Activated B cell treated with CpG ODN at 0.5 μM for 24 hours (primary cell): ENCODE measurements at places on chromosomes 4 and X. TPM values are rescaled to one million over a fixed set of nuclear protein-coding genes. Genes with fewer than 3 reads are reported as not detected.

OTOP1 gene
- not detected in 2 replicates for total RNA-seq

GPC3 gene
- total RNA-seq, result not detected in 2 replicates

ADH1A gene
- total RNA-seq, result not detected in 2 replicates

MAOA gene
- 0.18 TPM in 1 of 2 replicates, not detected in the other for total RNA-seq

MAGEC1 gene
- total RNA-seq, result not detected in 2 replicates

TRIM61 gene
- 2.1 and 3.6 TPM in 2 replicates for total RNA-seq

FGF5 gene
- not detected in 2 replicates for total RNA-seq

GRID2 gene
- total RNA-seq, result not detected in 2 replicates

H2AZ1 gene
- 122 and 131 TPM in 2 replicates for total RNA-seq

TMSB15C gene
- total RNA-seq, result 2.0 and 2.3 TPM in 2 replicates

- H3K4me1 ChIP-seq, result no peaks in the 10 kb centered on the region
- peaks cover 16% of the 10 kb centered on the region for H3K36me3 ChIP-seq
- no peaks in the 10 kb centered on the region for H3K27me3 ChIP-seq
- no peak overlapping the region for H3K4me3 ChIP-seq
- no peak for DNase-seq
These were observed 20.9 kb downstream of the SPIN3 start for GRCh38 chrX:56974408-56974807.

DNA sequence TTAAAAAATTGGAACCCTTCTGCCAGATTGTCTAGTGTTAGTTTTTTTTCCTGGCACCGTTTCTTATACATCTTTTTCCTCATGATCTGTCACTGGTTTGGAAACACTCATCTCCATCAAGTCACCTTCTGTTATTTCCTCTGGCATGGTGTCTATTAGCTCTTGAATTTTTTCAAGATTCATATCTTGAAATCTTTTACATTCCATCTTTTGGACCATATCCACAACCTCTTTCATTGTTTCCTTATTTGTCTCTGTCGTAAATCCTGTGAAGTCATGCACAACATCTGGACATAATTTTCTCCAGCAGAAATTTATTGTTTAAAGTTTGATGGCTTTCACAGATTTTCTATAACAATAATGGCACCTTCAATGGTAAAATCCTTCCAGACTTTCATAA is 10.2 kb upstream of the TMEM185A start:
- no peaks in the 10 kb centered on the region for H3K4me1 ChIP-seq
- H3K27ac ChIP-seq, result no peak overlapping the region
- DNase-seq, result no peak

- H3K36me3 ChIP-seq, result no peaks in the 10 kb centered on the region
- peaks cover 2% of the 10 kb centered on the region for H3K4me1 ChIP-seq
- no peak for DNase-seq
- no peak overlapping the region for H3K4me3 ChIP-seq
These were observed 121.3 kb upstream of the S100G start for GRCh38 chrX:16528620-16529019.

GRCh38 chrX:64176876-64177275 is 28.6 kb downstream of the AMER1 start:
- no peak overlapping the region for H3K4me3 ChIP-seq
- DNase-seq, result no peak
- no peaks in the 10 kb centered on the region for H3K36me3 ChIP-seq
- H3K4me1 ChIP-seq, result no peaks in the 10 kb centered on the region
- H3K27ac ChIP-seq, result no peak overlapping the region
- H3K27me3 ChIP-seq, result no peaks in the 10 kb centered on the region

- no peaks in the 10 kb centered on the region for H3K4me1 ChIP-seq
- no peaks in the 10 kb centered on the region for H3K27me3 ChIP-seq
- H3K4me3 ChIP-seq, result no peak overlapping the region
- H3K27ac ChIP-seq, result no peak overlapping the region
These were observed 276.0 kb downstream of the UNC5C start for GRCh38 chr4:95272797-95273196.

- H3K4me1 ChIP-seq, result no peaks in the 10 kb centered on the region
- H3K27ac ChIP-seq, result no peak overlapping the region
These were observed 8.3 kb downstream of the PHKA1 start for GRCh38 chrX:72705814-72706213.

DNA sequence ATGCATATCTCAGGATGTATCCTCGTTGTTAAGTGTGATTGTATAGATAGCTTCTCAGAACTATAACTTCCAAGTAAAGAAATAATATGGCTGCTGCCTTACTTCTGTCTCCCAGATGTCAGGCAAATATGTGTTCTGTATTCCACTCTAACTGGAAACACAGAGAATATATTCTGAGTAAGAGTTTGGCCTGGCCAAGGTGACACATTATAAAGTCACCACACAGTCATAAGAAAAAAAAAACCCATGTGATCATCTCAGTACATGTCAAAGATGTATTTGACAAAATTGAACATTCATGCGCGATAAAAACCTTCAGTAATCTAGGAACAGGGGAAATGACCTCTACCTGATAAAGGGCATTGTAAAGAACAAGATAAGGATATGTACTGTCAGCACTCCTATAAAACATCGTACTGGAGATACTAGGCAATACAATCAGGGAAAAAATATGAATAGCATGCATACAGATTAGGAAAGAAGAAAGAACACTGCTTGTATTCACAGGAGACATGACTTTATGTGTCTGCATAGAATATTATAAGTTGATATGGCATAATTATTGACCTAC is 207.1 kb downstream of the ZNF330 start:
- DNase-seq, result no peak
- no peaks in the 10 kb centered on the region for H3K36me3 ChIP-seq
- no peaks in the 10 kb centered on the region for H3K4me1 ChIP-seq
- H3K27me3 ChIP-seq, result no peaks in the 10 kb centered on the region
- no peak overlapping the region for H3K27ac ChIP-seq

DNA sequence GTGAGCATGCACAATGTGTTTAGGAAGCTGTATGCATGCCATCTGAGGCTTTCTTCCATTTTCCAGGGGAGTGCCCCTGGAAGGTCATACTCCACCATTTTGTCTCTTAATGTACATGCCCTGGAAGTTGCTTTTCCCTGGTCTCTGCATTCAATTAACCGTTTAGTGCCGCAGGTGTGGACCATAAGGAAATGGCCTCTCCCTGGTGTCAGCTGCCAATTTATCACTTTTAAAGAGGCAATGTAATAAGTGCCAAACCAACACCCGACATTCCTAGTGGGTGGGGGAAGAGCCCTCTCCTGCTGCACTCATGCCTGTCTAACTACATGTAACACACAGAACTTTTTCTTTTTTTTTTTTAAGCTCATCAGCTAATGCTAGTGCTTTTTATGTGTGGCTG is 7.1 kb upstream of the BST1 start:
- no peak for DNase-seq
- H3K4me1 ChIP-seq, result no peaks in the 10 kb centered on the region
- no peak overlapping the region for H3K4me3 ChIP-seq
- peaks cover 12% of the 10 kb centered on the region for H3K27me3 ChIP-seq

DNA sequence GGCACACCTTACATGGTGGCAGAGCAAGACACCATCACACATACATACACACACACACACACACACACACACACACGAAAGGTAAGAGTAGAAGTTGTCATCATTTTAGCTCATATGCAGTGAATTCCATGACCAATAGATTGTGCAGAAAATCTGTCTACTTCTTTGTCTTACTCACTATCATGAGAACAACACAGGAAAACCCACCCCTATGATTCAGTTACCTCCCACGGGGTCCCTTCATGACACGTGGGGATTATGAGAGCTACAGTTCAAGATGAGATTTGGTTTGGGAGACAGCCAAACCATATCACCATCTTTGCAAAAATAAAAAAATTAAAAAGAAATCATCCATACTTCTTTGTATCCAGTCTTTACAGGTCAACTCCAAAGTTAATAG is 221.1 kb downstream of the BMPR1B start:
- H3K27me3 ChIP-seq, result no peaks in the 10 kb centered on the region
- H3K27ac ChIP-seq, result no peak overlapping the region
- no peaks in the 10 kb centered on the region for H3K4me1 ChIP-seq
- no peak overlapping the region for H3K4me3 ChIP-seq

- no peak overlapping the region for H3K27ac ChIP-seq
- H3K36me3 ChIP-seq, result no peaks in the 10 kb centered on the region
- H3K4me3 ChIP-seq, result no peak overlapping the region
- no peaks in the 10 kb centered on the region for H3K4me1 ChIP-seq
These were observed 6.3 kb downstream of the MEPE start for GRCh38 chr4:87838890-87839591.

DNA sequence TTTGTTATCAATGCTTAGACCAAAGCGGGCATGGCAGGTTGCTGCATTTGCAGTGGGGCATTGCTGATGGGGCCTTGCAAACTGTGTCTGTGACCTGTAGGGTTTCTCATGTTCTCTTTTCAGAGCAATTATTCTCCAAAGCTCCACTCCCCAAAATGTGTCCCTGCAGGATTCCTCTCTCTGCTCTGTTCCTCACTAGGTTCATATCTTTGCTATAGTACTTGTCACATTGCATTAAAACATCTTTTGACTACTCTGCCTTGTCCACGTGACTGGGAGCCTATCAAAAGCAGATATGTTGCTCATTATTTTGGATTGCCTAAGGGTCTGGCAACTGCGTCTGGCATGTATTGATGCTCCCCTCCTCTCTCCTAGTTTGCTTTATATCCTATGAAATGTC is 177.7 kb upstream of the MID1 start:
- no peak overlapping the region for H3K4me3 ChIP-seq
- no peak for DNase-seq
- H3K4me1 ChIP-seq, result no peaks in the 10 kb centered on the region
- H3K27ac ChIP-seq, result no peak overlapping the region
- H3K27me3 ChIP-seq, result no peaks in the 10 kb centered on the region
